GM04504 (cell line): ENCODE measurements at places on chromosomes 7 and 10.

- DNase-seq, result no peak
Observed at GRCh38 chr10:58842860-58843376, 330.2 kb downstream of the BICC1 start.

DNA sequence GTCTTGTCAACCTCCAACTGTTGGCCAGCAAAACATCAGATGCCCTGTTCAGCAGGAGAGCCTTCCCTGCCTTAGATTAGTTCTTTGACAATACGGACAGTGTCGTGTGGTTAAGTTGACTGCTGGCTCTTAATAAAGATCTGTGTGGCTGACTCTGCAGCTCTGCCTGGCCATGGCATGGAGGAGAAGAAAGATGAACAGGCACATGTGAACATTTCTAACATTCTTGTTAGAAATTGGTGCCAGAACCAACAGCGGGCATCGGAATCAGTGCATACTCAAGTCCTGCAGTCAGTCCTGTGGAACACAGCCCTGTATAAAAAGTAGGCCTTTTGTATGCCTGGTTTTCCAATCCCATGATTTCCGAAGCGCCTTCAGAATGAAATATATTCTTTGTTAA, 455.6 kb downstream of the POM121L12 start:
- no peak for DNase-seq

DNA sequence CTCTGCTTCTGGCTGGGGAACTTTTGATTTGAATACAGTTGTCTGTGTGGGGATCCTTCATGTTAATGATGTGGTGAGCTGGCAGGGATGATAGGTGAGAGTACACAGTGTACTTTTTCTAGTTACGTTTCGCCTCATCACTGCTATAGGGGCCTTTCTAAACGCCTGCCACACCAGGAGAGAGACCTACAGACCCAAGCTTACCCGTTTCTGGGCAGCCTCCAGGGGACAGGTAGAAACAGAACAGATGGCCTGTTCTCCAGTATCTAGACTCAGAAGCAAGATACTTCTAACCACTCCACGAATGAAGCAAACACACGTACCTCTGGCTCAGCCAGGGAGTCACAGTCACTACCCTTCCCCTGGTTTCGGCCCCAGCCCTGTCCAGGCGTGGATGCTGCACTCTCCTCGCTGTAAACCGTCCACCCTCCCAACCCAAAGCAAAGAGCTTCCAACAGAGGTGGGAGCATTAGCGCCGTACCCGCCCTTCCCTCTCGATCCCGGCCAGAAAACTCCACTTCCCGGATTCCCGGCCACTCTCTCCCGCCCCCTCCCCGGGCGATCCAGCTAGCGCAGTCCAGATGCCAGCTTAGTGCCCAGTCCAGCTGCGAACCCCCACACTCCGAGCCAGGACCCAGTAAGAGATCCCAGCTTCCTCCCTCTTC, 1.2 kb downstream of the CCDC6 start:
- DNase-seq, result no peak

DNA sequence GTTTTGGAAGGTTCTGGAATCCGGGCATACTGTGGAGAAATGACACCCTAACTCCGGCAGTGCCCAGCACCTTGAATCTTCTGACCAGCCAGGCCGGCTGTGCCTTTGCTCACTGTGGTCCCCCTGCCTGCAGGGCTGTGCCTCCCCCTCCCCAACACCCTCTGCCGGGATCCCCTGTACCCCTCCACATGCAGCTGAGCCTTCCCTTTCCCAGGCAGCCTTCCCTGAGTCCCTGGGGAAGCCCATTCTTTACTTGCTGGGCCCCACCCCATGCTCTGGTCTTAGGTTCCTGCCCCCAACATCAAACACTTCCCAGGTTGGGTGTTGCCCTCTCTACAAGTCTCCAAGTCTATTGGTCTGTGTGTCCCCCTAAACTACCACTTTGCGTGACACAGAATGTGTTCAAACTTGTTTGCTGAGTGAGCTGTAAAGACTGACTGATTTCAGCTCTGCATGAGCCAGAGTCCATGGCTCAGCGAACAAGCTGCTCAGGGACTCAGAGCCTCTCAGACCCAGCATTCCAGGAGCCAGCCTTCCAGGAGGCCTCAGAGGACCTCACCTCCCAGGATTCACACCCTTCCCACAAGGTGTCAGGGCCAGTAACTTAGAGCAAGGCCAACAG, 31.6 kb downstream of the CALML5 start:
- DNase-seq, result no peak

GRCh38 chr7:42385912-42386311, 148.9 kb upstream of the GLI3 start:
- DNase-seq, result no peak
